Kidney (tissue), 22 donors: ENCODE measurements at places on chromosomes 7 and 10.

GRCh38 chr10:964321-964987 lies 23.8 kb upstream of the GTPBP4 start:
- no peak for DNase-seq

DNA sequence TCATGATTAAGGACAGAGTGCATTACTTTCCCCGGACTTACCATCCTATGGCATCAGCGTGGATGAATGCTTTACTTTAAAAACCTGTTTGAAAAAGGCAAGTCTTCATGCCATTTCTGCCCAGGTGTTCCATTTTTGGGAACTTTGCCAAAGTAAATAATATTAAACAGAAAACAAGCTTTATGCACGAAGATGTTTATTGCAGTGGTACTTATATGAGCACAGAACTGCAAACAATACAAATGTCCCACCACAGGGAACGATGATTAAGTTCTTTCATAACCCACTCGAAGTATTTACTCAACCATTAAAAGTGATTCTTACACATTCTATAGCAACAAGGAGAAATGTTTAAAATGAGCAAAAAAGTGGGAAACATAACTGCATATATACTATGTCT lies 109.7 kb upstream of the GDF10 start:
- DNase-seq = no peak

- DNase-seq = no peak
Measured at GRCh38 chr7:34622771-34623250, 35.2 kb upstream of the NPSR1 start.

DNA sequence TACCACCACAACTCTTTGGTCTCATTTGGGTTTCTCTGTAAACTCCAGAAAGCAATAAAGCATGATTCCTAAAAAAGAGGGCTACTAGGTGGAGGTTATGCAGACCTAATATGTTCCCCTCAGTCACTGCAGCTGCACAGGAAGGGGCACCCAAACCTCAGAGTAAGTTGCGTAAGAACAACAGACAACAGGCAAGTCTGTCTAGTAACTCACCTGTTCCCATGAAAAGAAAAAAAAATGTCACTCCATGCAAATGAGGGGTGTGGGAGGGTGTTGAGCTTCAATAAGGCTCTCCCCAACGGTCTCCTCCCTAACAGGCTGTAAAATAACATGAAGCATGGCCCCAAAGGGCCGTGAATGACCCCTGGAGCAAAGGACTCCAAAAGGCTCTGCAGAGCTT lies 461.4 kb downstream of the KCNMA1 start:
- DNase-seq = no peak

GRCh38 chr7:157054927-157055326 lies 44.5 kb upstream of the MNX1 start:
- DNase-seq = no peak

DNA sequence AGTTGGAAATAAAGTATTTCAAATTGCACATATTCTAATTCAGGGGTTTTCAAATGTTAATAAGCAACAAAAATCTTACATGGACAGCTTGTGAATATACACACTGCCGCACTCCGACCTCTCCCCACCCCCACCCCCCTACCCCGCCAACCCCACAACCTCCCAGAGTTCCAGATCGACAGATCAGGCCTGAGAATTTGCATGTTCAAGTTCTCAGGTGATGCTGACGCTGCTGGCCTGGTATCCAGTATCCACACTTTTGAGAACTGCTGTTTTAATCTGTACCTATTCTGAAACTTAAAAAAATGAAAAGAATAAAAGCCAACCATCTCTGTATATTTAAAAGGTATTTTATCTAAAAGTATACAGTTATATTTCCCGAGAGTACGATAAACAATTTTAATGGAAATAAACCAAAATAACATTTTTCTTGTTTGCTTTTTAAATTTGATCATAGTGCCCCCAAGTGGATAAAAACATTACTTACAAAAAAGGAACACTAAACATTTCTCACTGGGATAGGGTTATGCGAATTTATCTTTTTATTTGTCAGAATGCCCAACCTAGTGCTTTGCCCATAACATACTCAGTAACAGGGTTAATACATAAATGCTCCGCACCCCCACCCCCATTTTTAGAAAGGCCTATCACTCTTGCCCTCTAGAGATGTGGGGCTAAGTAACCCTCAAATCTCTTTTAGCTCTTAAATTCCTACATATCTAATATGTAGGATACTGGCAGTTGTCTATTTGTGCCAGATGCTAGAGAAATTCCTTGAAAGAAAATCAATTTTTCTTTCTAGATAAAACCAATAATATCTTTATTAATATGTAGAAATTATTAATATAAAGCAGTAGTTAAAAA lies 166.3 kb downstream of the RNF133 start:
- no peak for DNase-seq

DNA sequence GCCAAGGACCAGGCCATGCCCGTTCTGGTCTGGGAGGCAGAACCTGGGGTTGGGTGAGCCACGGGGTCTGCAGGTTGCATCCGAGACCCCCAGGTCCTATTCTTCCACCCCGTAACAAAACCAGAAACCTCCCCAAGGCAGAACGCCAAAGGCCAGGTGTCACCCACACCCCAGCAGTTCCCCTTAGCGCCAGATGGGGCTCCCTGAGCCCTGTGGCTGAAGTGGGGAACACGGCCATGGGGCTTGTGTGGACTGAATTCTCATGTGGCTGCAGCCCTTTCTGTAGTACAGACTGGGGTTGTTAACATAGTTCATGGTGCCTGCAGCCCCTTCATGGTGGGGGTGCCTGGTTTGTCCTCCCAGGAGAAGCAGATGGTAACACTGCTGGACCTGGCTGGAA lies 10.2 kb downstream of the BRI3 start:
- DNase-seq = no peak

DNA sequence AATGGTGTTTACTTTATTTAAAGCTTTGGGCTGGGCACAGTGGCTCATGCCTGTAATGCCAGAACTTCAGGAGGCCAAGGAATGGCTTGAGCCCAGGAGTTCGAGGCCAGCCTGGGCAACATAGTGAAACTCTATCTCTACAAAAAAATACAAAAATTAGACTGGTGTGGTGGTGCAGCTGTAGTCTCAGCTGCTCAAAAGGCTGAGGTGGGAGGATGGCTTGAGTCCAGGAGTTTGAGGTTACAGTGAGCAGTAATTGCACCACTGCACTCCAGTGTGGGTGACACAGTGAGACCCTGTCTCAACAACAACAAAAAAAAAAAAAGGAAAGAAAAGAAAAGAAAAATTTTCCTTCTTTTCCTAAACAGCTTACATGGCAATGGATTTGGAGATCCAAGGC lies 22.0 kb downstream of the SLC16A9 start:
- no peak for DNase-seq

GRCh38 chr7:157996359-157997079 lies 591.1 kb downstream of the PTPRN2 start:
- peak; percentile 42 for DNase-seq

DNA sequence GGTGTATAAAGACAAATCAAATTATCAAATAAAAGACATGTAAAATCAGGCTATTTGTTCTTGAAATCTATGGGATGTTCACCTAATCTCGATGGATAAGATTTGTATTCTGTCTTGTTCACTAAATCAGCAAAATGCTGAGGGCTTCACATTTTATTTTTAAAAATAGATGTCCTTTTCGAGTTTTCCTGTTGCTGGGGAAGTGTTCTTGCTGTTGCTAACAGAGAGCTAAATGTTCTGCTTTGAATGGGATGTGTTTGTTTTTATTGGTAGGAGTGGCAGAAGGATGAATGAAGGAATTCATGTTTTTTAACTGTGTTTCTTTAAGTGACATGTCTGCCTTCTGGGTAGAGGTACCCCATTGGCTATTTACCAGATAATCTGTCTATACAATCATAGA lies 7.3 kb upstream of the SNX13 start:
- no peak for DNase-seq

DNA sequence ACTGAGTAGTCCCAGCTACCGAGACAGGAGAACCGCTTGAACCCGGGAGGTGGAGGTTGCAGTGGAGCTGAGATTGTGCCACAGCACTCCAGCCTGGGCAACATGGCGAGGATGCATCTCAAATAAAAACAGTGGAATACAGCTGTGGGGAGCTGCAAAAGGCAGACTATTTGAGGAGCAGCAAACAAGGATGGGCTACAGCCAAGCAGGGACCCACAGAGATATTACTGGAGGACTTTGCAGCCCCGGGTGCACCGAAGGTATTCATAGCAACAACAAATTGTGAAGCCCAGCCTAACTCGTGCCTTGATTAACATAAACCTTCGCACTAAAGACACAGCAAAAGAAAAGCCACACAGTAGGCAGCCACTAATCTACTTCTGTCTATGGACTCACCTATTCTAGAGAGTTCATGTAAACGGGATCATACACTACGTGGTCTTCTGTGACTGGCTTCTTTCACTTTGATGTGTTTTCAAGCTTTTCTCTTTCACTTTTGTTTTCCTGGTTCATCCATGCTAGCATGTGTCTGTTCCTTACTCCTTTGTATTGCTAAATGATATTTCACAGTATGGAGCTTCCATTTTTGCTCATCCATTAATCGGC lies 34.0 kb downstream of the PODXL start:
- no peak for DNase-seq

GRCh38 chr7:87712571-87712970 lies 84.4 kb downstream of the RUNDC3B start:
- DNase-seq = no peak

DNA sequence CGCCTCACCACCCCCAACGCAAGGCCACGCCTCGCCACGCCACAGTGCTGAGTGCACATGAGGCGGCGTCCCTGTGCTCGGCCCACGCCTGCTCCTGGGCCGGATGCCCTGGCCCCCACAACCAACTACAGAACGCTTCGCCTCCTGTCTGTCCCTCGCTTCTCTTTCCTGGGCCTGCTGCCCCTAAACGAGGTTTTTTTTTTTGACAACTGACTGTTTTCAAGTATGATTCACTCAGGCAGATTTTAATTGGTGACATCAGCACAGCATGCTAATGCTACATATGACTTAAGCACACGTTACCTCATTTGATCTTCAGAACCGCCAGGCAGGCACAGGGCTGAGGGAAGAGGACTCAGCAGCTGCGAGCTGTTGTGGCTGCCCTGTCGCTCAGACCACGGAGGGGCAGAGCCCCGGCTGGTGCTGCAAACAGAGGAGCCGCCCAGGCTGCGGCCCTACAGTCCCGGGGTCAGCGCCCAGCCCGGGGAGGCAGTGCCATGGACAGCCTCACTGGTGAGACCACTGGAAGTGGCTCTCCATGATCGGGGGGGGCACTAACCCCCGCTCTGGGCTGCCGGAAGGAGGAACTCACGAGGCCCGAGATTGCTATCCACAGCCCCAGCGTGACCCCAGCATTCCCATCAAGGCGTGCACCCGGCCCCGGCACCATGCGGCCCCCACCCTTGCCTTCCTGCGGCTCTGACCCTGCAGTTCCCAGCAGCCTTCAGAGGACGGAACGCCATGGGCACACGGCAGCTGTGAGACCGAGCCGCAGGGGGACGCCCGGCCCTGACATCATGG lies 212.8 kb downstream of the MAD1L1 start:
- peak; percentile 63 for DNase-seq

DNA sequence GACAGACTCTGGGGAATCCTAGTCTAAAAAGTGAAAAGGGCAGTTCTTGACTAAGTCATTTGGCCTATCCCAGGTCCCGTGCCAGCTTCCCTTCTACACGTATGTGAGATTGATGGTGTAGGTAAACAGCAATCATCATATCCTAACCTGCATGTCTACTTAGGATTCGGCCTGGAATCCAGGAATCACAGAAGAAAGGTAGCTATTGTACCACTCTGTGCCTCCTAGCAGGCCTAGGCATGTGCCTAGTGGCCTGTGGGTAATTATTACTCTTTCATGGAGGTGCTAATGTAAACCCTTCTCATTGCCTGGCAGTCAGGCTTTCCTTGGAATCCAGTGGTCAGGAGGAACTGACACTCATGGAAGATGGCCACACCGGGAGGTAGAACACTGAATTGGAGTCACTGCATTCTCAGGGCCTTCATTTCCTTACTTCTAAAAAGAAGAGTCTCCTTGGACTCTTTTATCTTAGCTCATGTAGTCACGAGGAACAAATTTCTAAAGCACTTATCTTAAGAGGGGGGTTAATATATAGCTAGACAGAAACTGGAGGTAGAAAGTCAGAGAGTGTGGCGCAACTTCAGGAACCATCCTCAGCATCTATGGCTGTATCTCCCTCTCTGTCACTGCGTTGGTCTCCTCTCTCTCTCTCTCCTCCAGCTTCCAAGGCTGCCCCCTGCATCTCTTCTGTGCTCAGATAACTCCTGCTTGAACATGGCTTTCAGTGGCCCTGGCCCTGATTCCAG lies 122.5 kb downstream of the C1GALT1 start:
- DNase-seq = no peak

DNA sequence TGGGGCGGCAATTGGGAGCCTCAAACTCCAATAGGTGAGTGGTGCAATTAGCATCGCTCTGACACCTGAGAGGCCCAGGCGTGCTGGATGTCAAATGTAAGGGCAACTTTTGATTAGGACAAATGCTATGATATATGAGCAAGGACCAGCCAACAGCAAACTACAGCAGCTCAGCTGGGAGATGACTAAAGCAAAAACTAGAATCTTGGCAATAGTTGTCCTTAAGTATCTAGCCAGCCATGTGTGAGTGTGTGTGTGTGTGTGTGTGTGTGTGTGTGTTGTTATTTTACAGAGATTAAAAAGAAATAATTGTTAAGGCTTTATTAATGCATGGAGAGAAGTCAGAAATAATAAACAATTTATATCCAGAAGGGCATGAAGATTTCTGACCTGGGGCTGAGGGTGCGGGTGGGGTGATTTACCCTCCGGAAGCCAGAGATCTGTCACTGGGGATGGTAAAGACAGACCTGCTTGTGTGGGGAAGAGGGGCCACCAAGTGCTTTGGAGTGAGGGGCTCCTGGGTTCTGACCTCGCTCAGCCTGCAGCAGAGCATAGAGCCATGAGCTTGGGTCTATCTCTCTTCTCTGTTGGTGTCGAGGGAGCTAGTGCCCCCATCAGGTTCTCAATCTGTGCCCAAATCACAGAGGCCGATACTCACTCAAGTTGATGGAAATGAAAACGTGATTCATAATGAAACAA lies 77.3 kb downstream of the EMX2 start:
- DNase-seq = no peak

GRCh38 chr10:1241322-1241890 lies 185.2 kb downstream of the WDR37 start:
- no peak for DNase-seq

DNA sequence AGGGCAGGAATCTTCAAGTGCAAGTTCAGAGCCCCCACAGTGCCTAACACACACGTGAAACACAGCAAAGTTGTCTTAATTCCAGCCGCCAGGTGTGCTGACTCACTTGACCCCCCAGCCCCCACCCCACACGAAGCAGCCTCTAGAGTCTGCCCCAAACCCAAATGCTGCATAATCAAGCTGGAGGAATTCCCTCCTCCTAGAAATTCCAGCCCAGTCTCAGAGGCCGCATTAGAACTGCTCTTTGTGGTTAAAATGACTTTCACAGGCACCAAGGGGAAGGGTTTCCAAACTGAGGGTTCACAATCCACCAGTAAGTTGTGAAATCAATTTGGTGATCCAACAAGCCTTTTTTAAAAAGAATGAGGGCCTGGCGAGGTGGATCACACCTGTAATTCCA lies 67.0 kb upstream of the PLXNA4 start:
- no peak for DNase-seq

DNA sequence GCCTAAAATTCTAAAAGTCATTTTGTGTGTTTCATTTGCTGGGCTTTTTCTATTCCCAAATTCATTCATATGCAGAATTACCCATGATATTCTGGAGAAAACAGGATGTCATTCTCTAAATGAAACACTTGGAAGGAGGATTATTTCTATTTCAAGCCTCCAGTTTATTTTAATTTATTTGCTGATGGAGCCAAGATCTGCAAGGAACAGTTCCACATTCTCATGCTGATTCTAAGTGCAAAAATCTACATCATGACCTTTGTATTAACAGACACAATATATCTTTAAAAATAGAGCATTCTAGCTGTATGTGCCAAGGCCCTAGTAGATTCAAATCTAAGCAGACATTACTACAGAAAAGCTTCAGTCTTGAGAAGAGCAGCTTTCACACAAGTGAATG lies 51.3 kb upstream of the KCND2 start:
- no peak for DNase-seq
